Cortex of kidney (tissue), 1 donor: ENCODE measurements at places on chromosomes 1 and 21.

DNA sequence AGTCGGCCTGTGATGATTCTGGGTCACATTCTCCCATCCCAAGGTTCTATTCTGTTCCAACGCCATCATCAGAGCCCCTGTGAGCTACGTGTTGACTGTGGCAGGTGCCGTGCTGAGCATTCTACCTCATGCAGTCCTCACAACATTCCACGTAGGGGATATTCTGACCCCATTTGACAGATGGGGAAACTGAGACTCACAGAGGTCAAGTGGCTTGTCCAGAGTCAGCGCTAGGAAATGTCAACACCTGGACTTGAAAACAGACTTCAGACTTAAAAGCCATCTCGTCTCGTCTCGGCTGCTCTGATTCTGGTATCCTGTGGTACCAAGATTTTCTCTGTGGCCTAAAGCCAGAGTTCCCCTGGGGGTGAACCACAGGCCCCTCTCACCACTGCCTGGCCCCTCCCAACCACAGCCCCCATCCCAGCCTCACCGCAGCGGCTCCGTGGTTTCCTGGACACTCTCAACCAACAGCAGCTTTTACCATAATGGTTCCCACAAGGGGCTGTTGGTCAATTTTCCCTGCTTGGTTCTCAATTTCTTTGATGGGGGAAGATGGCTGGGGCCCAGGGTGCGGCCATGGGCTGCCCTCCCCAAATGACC, 39.6 kb downstream of the SDC3 start:
- no peak for DNase-seq

GRCh38 chr1:32508761-32509160, 30.5 kb upstream of the ZBTB8A start:
- DNase-seq: no peak

GRCh38 chr1:208641579-208642280, 397.5 kb upstream of the PLXNA2 start:
- DNase-seq: no peak

DNA sequence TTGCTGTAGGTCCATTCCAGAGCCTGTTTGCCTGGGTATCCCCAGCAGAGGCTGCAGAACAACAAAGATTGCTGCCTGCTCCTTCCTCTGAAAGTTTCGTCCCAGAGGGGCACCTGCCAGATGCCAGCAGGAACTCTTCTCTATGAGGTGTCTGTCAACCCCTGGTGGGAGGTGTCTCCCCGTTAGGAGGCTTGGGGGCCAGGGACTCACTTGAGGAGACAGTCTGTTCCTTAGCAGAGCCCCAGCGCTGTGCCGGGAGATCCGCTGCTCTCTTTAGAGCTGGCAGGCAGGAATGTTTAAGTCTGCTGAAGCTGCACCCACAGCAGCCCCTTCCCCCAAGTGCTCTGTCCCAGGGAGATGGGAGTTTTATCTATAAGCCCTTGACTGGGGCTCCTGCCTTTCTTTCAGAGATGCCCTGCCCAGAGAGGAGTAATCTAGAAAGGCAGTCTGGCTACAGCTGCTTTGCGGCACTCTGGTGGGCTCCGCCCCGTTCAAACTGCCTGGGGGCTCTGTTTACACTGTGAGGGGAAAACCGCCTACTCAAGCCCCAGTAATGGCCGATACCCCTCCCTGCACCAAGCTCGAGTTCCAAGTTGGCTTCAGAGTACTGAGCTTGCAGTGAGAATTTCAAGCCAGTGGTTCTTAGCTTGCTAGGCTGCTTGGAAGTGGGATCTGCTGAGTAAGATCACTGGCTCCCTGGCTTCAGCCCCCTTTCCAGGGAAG, 8.7 kb upstream of the SLC25A24 start:
- DNase-seq: no peak

GRCh38 chr1:11443043-11443442, 35.9 kb upstream of the DISP3 start:
- no peak for DNase-seq

- DNase-seq: no peak
These were observed 14.5 kb upstream of the KCNA2 start for GRCh38 chr1:110620686-110621085.

DNA sequence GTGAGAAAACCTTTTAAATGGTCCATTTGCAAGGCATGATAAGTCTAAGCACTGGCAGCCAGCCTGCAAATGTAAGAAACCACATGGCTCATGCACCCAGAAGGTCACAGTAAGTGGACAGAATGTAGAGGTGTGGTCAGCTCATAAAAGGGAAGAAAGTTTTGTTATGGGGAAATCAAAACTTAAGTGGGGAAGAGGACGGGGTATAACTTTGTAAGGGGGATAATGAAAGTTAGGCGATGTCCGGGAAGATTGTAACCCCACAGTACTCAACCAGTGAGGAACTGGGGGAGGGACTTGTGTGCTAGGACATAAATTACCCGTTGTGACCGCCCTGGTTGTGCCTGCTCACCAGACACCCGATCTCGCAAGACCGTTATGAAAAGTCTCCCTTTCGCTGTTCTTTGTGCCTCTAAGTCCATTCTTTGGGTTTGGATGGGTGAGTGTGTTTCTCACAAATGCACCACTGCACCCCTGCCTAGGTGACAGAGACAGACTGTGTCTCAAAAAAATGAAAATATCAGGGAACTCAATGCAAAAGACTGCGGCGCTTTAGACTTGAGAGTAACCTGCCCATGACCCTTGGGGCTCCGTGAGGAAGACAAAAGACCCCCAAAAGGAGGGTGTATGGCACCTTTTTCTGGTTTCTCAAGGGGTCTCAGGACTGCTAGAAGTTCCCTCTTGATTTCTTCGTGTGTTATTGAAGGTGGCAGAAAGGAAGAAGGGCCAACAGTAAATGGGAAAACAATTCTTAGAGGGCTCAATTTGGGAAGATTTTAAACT, 28.6 kb upstream of the ZNF496 start:
- no peak for DNase-seq

DNA sequence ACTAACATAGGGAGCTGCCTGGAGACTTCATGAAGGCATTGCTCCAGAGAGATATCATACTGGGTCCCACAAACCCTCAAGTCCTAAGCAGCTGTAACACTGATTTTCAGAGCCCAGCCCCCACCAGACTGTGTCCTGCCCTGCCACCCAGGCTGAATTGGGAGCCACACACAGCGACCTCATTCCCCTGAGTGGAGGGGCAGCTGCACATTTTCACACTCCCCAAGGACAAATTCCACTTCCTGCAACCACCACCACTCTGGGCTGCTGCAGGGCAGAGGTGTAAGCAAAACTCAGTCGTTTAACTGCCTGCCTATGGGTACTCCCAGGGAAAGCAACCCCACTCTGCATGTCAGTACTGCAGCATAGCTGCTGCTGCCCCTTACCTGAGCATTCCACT, 19.8 kb downstream of the DTL start:
- no peak for DNase-seq

DNA sequence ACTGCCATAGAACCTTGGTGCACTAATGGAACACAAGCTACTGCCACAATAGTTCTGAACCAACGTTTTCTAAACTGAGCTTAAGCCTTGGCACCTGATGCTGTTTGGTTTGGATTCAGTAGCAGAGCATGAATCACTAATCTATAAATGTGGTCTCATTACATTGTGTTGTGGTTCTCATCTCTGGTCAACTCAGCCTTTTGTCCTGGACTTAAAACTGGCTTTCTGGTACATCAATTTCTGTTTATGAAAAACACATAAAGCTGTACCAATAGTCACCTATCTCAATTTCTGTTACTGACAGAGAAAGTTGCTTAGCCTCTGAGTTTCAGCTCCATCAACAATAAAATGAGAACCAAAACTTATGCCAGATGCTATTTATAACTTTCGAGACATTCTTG, 197.5 kb upstream of the KIAA0040 start:
- DNase-seq: no peak

DNA sequence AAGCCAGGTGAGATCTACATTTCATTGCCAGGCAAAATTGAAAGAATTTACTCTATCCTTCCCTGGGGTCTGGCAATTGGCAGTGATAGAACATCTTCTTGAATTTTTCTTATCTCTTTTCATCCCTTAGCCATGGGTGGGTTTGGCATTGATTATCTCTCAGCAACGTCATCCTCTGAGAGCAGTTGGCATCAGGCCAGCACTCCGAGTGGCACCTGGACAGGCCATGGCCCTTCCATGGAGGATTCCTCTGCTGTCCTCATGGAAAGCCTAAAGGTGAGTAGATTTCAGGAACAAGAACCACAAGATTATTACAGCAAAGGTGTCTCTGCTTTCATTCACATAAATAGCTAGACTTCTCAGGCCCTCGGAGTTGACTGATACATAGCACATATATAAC, 39.3 kb downstream of the NCF2 start:
- no peak for DNase-seq

GRCh38 chr1:172401892-172402291, 18.6 kb upstream of the C1orf105 start:
- no peak for DNase-seq

GRCh38 chr1:107145637-107146036, 4.8 kb downstream of the NTNG1 start:
- no peak for DNase-seq

- no peak for DNase-seq
These were observed 17.3 kb upstream of the COA6 start for GRCh38 chr1:234355782-234356510.

DNA sequence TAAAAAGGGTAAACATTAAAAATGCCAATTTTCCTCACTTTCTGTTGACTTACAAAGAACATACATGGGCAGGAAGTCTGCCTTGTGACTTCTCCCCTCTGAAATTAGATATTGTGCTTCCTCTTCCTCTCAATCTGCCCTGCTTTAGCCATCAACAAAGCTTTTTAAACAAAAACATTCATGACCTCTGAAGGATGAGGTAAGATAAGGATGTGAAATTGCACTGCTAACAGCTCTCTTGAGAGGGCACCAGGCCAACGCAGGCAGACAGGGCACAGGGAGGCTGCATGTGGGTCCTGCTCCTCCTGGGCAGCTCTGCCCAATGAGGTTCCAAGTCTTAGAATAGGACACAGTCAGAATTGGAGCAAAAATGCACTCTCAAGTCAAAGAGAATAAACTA, 62.1 kb downstream of the DEGS1 start:
- DNase-seq: no peak

GRCh38 chr21:35225573-35225972, 176.5 kb upstream of the RUNX1 start:
- DNase-seq: no peak

DNA sequence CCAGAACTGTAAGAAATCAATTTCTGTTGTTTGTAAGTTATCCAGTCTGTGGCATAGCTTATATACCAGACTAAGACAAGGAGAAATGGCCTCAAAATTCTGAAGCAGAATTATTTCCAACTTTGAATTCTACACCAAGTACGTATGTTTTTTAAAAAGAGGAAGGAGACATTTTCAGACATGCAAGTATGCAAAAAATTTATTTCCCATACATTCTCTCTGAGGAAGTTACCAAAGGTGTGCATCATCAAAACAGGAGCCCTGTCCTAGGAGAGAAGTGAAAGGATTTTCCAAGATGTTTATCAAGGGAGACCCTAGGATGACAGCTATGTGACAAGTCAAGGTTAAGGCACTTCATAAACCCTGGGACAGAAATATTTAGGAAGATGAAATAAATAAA, 49.3 kb upstream of the RABGAP1L start:
- no peak for DNase-seq

DNA sequence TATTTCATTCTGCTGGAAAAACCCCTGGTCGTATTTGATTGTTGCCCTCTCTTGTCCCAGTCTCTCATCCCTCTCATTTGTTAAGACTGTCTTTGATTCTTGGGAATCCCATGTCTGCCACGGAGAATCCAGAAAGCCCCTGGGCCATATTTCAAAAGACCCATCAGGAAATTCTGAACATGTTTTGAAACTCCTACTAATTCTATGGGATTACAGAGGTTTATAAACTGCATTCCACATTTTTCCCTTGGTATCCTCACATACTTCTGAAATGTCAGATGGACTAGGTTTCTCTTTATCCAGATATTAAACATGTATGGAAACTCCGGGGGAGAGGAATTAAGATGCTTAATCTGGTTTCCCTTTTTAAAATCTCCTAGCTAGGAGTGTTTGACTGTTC, 80.0 kb downstream of the HUNK start:
- DNase-seq: no peak

DNA sequence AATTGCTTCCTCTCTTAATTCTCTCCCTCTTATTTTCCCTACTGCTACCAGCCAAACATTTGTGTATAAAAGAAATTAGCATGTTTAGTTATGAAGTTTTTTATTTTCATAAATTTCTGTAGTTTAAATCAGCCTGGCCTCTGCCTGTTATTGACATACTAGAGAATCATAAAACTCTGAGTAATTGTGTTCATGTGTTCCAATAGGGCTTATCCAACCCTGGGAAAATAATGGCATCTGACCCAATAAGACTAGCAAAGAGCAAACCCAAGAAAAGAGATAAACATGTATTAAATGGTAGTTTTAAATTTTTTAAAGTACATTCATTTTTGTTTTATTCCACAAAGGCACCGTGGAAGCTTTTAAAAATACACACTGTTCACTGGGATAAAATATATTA, 404.3 kb downstream of the HLX start:
- DNase-seq: no peak

DNA sequence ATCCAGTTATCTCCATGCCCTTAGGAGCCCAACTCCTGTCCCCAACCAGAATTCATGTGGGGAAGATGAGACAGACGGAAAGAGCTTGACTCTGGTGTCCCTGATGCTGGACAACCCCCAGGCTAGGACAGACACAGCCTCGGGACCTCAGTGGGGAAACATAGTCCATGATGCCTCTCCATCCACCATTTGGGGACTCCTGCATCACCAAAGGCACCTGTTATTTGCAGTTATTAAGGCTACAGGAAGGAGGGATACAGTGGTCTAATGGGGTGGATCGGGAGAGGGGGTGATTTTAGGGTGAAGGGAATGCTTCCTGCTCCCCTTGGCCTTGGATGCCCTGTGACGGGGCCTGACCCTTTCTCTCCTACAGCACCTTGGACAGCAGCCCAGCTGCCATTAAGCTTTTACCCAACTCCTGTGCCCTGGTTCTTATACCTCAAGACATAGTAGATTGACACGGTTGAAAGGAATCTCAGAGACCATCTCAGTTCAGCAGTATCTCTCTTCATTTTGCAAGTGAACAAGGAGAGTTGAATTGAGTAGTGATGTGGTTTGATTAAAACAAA, 111.6 kb downstream of the MATN1 start:
- DNase-seq: no peak

- DNase-seq: no peak
These were observed 59.9 kb downstream of the ARHGEF10L start for GRCh38 chr1:17599291-17599953.

GRCh38 chr1:21007876-21008275, 168.8 kb downstream of the EIF4G3 start:
- no peak for DNase-seq

DNA sequence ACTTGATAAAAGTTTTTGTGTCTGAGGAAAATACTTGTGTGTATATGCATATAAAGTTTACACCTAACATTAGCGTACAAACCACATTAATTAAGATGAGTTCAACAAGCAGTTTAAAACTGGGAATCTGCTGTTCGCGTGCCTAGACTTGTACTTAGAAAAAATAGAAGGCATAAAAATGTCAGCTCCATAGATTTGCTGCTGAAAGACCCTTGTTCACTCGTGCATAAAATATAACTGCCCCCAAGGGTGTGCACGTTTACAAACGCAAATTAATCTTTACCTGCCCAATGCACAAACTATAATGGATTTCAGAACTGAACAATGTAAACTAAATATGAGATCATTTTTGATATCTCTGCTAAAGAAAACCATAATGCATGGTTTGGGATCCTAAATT, 392.3 kb upstream of the ADGRL2 start:
- no peak for DNase-seq
